ENCODE measurements at places on chromosomes 11 and 22.

- peak; percentile 41 for DNase-seq
Observed at GRCh38 chr11:128290106-128290840, 297.1 kb downstream of the ETS1 start.

GRCh38 chr11:36118084-36118483 lies 171.1 kb downstream of the COMMD9 start:
- no peak for DNase-seq

DNA sequence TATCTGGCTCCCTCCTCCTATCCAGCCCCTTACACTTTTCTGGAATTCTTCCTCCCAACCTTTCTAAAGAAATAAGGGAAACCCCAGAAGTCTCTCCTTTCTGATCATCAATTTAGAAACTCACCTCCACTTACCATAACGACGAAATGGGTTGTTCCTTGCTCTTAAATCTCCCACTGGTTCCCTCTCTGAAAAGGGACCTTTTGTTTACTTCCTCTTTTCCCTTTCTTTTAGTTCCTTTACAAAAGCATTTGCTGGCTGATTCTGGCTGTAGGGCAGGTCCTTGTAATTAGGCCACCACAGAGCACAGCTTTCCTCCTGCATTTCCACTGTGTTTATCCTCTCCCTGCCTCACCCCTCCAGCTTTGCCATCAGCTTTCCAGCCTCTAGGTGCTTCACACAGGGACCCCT lies 12.0 kb downstream of the JAML start:
- no peak for DNase-seq

- DNase-seq = no peak
Observed at GRCh38 chr11:65525546-65526480, 930 bp downstream of the SCYL1 start.

DNA sequence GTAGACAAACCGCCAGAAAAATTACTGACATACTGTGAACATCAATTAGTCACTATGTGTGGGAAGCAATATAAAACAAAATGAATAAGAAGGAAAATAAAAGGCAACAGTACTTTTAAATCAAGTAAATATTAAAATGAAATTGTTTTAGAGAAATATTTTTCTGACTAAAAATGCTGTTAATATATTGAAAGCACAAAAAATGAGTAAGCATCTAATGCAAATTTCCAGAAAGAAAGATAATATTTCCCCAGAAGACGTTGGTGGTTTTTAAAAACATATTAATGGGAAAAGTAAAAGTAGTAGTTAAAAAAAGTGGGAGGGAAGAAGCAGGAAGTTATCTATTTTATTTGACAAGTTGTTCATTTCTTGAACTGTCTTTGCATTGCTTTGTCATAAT lies 16.5 kb downstream of the XKR3 start:
- no peak for DNase-seq

- DNase-seq = no peak
Observed at GRCh38 chr22:19554834-19555404, 30.7 kb upstream of the CLDN5 start.

GRCh38 chr11:62449451-62449851 lies 30.6 kb downstream of the SCGB1A1 start:
- DNase-seq = no peak

- DNase-seq = no peak
Observed at GRCh38 chr11:17883946-17884345, 128.9 kb downstream of the SERGEF start.

DNA sequence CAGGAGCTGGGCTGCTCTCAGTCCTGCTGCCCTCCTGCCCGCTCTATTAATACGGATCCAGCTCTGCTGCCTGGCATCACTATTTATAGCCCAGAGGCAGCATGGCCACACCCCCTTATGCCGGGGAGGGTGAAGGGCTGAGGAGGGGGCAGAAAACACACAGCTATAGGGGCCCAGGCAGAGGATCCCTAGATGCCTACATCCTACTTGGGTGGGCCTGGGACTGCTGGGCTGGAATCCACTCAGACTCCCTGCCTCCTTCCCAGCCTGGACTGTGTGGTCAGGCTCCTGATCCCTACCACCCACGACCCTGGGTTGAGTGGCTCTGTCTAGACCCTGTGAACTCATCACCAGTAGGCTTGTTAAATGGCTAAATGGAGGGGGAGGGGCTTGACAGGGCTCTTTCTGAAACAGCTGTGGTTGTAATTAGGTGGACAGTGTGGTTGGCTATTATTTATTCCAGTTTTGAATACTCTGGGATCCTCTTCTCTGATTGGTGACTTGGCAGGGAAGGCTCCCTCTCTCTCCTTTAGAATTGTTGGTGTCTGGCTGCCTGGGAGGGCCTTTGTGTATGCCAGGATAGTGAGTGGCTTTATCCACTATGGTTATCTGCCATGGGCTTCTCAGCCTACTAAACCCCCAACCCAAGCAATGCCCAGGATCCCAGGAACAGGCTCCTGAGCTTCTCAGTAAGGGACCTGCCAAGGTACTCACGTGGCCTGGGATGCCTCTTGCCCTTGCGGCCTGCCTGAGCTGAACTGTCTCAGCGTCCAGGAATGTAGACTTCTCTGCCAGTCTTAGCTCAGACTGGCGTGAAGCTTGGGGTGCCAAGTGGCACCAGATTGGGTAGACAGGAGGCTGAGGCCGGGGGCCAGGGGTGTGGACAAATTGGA lies 15.2 kb downstream of the PHLDB1 start:
- DNase-seq = no peak

DNA sequence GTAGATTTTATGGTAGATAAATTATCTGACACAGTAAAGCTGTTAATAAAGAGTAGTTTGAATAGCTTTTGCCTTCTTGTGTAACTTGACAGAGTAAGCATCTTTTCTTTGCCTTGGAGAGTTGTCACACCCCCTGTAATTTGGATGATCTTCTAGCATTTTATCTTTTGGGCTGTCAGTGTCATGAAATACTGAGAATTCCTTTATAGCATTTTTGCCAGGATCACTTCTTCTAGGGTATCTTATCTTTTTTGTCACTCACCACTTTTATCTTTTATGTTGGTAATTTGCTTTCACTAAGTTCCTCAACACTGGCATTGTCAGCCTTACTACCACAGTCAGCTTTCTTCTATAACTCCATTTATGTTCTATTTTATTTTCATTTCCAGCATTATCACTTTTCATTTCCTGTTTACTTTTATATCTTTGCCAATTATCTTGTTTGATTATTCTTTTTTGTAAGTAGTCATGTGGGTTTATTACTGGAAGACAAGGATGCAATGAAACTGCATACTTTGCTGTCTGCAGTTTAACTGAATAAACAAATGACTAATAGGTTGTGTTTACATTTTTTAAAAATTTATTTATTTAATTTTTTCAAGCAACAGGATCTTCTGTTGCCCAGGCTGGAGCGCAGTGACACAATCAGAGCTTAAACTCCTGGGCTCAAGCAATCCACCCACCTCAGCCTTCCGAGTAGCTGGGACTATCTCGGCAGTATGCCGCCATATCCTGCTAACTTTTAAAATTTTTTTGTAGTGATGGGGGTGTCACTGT lies 28.1 kb upstream of the ACAT1 start:
- DNase-seq = no peak

- DNase-seq = no peak
Observed at GRCh38 chr11:44018127-44018521, 29.7 kb upstream of the ACCSL start.

DNA sequence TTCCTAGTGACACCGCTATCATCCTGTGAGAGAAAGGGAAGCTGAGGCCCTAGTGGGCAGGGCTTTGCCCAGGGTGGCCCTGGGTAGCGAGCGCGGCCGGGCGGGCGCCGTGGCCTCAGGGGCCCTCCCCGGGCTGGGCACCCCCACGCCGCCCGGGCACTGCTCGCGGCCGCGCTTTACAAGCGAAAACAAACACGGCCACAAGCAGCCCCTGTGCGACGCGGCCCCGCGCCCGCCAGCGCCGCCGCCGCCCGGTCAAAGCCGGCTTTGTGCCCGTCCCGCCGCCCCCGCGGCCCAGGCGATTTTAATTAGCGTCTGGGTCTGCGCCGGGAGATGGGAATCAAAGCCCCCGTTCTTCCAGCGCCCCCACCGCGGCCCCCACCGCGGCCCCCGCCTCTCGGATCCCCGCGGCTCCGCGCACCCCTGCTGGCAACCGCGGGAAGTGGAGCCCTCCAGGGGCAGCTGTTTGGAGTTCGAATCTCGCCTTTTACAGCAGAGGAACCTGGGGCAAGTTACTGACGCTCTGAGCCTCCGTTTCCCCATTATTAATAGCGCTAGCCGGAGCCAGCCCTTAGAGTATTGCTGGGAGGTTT lies 47.9 kb downstream of the CHRDL2 start:
- no peak for DNase-seq

GRCh38 chr11:122101625-122102291 lies 14.3 kb downstream of the BLID start:
- DNase-seq = no peak

GRCh38 chr11:111982019-111982464 lies 43.2 kb upstream of the DLAT start:
- peak; percentile 10 for DNase-seq

DNA sequence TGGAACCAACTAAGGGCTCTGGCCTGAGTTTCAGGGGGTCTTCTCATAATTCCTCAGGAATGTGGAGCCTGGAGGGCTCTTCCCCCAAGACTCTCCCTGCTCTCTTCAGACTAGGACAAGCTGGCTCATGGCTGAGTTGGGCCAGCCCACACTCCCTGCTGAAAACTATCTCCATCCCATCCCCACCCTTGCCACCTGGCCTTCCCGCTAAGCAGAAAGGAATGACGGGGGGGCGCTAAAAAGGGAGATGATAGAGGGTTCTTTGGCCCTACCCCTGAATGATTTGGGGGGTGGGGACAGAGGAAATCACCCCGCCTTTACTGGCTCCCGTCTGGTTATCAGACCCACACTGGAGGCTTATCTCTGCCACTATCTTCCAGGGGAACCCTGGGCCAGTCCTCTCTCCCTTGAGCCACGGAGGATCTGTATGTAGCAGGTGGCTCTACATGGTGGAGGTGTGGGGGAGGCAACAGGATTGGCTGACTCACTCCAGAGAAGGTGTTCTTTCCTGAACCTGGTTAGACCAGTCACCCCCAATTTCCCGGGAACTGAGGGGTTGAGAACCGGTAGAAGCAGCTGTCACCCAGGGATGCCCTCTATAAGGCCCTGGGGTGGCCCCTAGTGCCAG lies 5.7 kb downstream of the SMTN start:
- DNase-seq = no peak

DNA sequence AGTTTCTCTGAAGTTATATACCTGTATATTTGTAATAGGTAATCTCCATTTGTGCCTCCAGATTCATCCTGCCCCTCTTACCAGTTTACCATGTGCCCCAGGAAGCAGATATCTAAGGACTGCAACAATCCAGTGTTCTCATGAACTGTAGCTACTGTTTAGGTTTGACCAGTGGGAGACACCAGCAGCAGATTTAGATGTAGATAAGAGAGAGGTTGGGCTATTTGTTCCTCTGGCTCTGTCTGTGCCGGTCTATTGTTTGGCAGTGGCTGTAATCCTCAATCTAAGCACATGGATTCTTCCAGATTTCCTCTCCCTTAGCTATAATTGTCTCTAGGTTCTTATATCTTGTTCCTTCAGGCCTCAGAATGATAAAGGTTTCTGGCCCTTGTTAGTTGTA lies 88.4 kb downstream of the ANO3 start:
- DNase-seq = no peak

- DNase-seq = no peak
Observed at GRCh38 chr22:37472418-37473006, 13.7 kb downstream of the MFNG start.

DNA sequence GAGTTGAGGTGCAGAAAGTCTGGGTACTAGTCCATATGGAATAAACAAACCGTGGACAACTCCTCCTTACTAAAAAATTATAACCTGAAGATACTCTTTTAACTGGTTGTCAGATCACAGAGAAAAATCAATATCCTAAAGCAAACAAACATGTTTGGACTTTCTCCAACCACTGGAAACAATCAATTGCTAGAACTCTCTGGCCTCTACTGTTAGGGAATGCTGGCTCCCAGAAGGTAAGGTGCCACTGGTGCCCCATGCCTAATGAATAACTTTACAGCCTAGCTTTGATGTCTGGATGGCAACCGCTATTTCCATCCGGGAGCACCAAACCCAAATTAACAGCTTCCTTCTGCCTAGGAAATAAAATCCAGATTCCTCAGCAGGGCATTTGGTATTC lies 74.5 kb downstream of the AMBRA1 start:
- DNase-seq = no peak

GRCh38 chr11:118488480-118489109 lies 38.7 kb upstream of the TTC36 start:
- peak; percentile 58 for DNase-seq

DNA sequence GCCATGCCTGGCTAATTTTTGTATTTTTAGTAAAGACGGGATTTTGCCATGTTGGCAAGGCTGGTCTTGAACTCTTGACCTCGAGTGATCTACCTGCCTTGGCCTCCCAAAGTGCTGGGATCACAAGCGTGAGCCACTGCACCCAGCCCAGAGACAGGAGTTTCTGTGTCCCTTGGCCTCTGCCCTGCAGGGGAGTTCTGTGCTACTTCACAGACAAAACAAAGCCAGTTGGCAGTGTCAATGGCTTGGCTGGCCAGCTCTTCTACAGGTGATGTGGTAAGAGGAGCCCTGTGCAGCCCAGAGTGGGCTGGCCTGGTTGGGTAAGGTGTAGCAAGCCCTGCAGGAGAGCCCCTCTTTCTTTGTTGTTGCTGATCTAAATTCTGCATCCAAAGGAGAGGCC lies 60.5 kb upstream of the SHISAL1 start:
- DNase-seq = no peak

DNA sequence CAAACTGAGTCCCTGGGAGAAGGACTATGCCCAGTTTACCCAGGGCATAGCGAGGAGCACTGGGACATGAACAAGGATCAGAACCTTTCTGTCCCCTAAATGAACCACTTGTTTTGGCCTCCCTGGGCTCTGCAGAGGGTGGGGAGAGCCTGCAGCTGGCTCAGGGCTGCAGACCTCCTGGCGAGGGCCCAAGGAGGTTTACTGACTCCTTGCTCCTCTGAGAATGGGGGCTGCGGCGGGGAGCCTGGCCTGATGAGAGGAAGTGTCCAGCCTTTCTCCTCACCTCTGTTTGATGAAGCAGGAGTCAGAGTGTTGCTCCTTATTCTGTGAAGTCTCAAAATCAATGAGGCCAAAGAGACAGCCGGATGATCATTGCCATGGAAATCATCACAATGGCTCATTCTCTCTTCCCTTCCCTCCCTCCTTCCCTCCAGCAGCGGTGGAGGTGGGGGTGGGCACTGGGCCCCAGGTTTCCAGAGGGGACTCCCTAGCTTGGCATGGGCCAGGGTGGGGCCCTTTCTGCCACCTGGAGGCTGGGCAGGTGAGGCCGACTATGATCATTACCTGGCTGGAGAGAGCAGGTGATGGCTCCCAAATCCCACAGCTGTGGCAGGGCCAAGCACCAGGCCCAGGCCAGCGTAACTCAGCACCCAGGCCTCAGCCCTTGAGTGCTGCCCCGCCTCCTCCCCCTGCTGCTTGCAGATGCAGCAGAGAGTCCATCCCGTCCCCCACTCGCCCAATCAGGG lies 169.7 kb downstream of the CEP164 start:
- no peak for DNase-seq

DNA sequence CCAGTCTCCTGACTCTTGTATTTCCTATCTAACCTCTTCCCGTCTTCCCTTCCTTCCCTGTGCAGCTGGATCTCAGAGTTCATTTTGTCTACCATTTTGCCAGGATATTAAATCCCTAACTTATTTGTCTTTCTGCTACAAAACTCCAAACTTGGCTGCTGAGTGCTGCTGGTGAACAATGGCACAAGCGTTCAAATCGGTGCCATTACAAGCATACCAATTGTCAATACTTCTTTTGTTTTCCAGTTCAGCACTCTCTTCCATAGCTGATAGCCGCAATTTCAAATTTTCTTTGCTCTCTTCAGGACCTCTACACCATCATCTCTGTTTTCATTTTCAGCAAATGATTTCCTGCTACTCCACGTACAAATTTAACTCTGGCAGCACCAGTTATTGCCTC lies 13.4 kb downstream of the IL18 start:
- no peak for DNase-seq

Data from stimulated activated CD8-positive, alpha-beta memory T cell treated with anti-CD3 and anti-CD28 coated beads, Interleukin-4, amount 100 ng/mL, for 4 hours (primary cell).